Daoy (cell line): ENCODE measurements at places on chromosomes 16 and 17.

- no peak for DNase-seq
Observed at GRCh38 chr16:75301804-75302203, 50.4 kb upstream of the BCAR1 start.

DNA sequence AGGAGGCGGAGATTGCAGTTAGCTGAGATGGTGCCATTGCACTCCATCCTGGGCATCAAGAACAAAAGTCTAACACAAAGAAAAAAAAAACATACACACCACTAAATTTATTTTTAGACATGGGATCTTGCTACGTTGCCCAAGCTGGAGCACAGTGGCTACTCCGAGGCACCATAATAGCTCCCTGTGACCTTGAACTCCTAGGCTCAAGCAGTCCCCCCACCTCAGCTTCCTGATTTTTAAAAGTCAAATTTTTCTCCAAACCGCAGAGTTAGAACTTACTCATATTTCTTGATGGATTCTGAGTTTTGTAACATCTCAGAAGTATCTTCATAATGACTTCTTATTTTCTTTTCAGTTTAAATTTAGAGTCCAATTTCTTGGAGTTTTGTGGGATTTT, 3.4 kb downstream of the CMTM4 start:
- DNase-seq = no peak

GRCh38 chr16:46693598-46693997, 4.1 kb downstream of the ORC6 start:
- DNase-seq = no peak

DNA sequence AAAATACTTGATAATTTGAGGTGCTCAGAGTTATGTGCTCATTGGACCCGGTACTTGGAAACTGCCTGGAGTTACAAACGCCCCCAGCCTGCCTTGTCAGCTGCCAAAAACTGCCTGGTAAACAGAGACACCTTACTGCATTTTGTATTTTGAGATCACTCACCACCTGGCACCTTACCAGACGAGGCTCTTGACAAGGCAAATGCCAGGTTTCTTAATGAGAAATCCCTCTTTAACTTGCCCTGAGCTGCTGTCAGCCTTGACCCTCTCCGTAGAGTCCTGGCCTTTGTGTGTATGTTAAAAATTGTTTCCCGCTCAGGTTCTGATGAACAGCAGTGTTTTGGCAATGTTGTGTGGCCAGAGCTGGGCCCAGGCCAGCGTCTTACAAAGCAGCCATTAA, 28.8 kb downstream of the SYT17 start:
- DNase-seq = no peak

DNA sequence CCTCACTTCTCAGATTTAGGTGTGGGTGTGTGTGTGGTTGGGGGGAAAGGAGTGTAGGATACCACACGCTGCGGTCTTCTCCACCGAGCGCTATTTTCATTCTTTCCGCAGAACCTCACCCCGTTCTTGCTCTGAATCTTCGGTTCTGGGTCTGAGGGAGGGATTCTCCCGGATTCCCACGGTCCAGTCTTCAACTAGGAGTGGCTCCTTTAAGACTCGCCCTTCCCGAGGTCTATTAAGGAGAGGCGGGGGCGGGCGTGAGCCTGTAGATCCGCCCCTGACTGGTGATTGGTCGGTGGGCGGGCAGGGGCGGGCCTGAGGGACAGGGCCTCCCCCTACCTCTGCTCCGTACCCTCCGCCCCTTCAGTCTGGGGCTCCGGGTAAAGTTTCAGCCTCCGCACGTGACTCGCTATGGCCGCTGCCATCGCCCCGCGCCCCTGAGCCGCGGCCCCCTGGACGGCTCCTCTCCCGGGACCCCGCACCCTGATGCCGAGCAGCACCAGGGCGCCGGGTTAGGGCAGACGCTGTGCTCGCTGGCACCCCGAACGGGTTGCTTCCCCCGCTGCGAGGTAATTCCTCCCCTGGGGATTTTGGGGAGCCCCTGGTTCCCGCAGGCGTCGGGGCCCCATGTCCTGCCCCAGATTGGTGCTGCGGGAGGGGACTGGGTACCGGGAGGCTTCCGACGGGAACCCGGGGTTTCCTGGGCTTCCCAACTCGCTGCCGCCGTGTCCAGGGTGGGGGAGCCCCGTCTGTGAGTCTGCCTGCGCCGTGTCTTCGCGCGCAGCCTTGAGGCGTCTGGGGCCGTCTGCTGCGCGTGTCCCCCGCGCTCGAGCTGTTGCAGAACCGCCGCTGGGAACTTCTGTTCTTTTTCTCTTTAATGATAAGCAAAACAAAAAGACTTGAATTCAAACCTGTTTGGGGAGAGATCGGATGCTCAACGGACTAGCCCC, 9.2 kb downstream of the RARA start:
- DNase-seq = peak; percentile 98
